ENCODE measurements at places on chromosomes 6 and 20.

DNA sequence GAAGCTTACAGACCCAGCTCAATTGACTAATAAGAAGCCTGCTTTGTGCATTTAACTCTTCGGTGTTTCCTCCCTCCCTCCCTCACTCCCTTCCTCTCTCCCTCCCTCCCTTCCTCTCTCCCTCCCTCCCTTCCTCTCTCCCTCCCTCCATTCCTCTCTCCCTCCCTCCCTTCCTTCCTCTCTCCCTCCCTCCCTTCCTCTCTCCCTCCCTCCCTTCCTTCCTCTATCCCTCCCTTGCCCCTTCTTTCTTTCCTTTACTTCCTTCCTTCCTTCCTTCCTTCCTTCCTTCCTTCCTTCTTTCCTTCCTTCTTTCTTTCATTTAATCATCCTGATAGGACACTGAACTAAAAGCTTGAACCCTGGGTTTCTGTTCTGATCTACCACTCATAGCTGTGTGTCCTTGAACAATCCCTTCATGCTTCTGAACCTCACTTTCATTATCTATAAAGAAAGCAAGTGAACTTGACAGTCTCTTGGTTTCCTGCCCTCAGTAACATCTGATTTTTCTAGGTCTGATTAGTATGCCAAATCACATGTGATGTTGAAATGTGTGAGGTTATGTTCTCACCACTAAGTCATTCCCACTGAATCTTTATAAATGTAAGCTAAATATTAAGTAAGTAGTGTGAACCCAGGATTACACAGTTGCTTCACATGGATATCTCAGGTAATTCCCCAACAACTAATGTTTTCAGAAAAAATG lies 132.3 kb upstream of the BMP2 start:
- DNase-seq = no peak

DNA sequence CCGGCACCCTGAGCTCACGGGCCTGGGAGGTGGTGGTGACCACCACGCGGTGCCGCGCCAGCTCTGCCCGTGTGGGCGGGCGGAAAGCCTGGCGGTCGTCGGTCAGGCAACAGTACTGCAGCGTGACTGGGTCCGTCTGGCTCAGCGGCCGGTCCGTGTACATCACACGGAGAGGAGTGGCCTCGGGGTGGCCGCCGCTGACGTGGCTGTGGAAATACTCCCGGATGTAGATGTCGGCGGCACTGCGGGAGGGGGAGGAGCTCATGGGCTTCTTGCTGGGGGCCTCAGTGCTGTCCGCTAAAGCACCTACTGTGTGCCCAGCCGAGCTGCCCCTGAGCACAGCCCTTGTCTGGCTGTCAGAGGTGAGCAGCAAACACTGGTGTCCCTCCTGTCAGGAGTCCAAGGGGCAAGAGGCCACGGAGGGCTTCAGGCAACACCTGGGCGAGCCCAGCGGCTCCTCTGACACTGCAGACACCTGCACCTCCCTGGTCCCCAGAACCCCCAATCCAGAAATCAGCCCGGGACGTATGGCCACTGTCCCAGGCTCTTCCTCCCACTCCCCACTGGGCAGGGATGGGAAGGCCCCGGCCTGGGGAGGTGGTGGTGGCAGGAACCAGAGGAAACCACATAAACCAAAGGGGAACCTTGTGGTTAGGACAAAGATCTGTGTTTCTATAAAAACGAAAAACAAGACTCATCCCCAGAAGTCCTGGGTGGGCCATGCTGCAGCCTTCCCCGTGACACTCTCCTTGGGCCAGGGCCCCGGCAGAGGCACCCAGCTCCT lies 6.5 kb downstream of the HELZ2 start:
- DNase-seq = no peak

DNA sequence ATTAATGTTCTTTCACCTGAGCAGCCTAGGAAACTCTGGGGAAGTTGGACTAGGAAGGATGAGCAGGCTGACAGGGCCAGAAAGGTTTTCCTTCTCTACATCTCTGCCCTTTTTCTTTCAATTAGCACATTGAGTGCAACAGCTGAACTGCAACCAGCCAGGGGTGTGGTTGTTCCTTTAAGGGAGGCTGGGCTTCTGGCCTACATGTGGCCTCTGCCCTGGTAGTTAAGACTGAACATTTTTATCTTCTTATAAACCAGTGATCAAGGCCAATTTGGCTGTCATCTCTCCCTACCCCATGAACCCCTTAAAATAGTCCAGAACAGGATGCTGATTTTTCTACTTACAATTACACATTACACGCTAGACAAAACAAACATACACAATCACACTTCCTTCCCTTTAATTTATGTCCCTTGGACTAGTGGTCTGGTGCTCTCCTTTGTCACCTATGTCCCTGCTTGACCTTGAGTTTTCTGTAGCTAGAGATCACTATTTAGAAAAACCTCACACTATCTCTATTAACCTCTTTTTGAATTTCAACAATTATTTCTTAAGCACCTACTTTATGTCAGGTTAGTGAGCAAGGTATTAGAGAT lies 60.3 kb downstream of the RNF217 start:
- DNase-seq = no peak

- DNase-seq = no peak
Measured at GRCh38 chr20:18717062-18717461, 96.5 kb upstream of the SCP2D1 start.

- peak; percentile 65 for DNase-seq
Measured at GRCh38 chr20:40896814-40897700, 131.6 kb upstream of the TOP1 start.

- DNase-seq = no peak
Measured at GRCh38 chr6:114419175-114419574, 76.4 kb upstream of the HS3ST5 start.

DNA sequence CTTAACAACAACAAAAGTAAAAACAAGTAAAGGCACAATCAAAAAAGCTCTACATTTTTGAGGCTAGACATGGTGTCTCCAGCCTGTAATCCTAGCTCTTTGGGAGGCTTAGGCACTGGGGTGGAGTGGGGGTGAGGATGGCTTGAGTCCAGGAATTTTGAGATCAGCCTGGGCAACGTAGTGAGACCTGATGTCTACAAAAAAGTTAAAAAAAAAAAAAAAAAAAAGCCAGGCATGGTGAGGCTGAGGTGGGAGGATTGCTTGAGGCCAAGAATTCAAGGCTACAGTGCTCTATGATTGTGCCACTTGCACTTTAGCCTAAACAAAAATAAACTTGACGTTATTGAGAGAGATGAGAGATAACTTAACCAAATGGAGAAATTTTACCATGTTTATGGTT lies 60.1 kb downstream of the QKI start:
- no peak for DNase-seq

GRCh38 chr6:13156381-13156780 lies 172.0 kb downstream of the TBC1D7 start:
- DNase-seq = no peak

GRCh38 chr20:36298795-36299339 lies 7.3 kb upstream of the DLGAP4 start:
- DNase-seq = no peak

DNA sequence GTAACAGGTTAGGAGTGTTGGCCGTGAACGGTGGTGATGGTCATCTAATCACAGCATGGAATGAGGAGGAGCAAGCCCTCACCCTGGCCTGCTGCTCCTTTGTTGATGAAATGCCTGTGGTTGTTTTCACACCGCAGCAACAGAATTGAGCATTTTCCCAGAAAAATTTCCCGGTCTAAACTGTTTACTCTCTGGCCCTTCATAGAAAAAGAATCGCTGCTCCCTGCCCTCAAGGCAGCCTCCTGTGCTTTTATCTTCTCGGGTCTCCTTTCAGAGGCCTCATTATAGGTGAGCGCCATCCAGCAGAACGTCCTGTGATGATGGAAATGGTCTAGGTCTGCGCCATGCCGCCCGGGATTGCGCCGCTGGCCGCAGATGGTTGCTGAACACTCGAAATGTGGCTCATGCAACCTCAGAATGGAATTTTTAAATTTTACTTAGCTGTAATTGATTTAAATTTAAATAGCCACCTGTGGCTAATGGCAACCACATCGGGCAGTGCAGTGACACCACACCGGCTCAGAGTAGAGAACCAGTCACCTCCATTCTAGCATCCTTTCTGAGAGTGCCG lies 30.2 kb downstream of the PHACTR3 start:
- no peak for DNase-seq

DNA sequence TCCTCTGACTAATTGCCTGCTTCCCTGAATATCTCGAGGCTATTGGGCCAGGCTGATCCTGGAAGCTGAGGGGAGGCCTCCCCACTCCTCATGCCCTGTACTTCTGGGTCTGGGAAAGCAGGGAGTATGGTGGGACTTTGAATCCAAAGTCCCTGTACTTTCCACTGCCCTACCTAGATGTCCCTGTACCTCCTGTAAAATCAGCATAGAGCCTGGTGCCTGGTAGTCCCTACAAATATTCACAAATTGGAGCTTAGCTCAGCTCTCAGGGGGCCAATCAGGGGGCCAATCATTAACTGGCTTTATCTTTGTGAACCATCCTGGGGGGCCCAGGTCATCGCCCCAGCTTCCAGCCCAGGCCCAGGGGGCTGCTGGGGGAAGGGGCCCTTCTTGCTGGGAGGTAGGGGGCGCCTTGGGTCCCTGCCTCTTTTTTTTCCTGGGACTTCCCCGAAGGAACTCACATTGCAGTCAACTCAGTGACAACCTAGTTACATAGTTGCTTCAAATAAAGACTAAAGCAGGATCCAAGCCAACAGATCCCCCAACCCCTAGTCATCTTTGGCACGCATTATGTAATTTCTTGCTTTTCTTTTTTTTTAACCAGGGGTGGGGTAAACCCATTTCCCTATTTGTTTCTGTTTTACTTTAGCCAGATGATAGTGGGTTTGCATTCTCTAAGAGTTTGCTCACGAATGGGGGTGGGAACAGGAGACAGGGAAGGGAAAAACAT lies 6.9 kb upstream of the VEGFA start:
- peak; percentile 75 for DNase-seq

- peak; percentile 21 for DNase-seq
Measured at GRCh38 chr6:27863962-27864905, 48.0 kb downstream of the OR2B2 start.

- peak; percentile 36 for DNase-seq
Measured at GRCh38 chr6:155782739-155783459, 327.3 kb upstream of the NOX3 start.

DNA sequence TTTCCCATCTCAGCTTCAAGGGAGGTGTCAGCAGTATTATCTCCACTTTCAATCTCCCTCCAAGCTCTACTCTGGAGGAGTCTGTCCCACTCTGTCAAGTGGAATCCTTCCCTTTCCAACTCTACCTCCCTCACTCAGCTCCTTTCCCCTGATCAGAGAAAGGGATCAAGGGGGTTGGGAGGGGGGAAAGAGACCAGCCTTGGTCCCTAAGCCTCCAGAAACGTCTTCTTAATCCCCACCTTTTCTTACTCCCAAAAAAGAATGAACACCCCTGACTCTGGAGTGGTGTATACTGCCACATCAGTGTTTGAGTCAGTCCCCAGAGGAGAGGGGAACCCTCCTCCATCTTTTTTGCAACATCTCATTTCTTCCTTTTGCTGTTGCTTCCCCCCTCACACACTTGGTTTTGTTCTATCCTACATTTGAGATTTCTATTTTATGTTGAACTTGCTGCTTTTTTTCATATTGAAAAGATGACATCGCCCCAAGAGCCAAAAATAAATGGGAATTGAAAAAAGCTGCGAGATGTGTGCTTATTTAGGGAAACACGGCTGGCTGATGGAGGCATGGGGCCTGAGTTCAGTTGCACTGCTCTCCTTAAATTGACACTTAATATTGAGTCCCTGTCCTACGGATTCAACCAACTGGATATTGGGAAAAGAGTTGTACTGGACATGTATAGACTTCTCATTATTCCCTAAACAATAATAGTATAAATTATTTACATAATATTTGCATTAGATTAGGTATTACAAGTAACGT lies 4.9 kb downstream of the TUBB start:
- peak; percentile 35 for DNase-seq

- no peak for DNase-seq
Measured at GRCh38 chr6:29647927-29648642, 8.8 kb upstream of the MOG start.

DNA sequence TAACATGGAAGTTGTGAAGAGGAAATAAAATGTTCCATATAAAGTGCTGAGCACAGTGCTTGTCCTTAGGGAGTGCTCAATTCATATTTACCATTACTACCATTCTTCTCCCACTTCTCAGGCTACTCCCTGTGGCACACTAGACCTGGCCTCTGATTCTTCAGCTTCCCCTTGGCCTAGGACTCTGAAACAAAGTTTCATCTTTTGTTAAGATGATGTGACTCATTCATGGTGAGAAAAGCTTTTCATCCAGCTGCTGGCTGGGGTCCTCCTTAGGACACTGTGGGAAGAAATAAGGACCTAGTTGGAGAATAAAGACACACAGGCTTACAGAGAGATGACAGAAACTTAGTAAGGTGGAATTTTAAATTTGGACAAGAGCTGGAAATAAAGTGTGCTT lies 314.8 kb downstream of the CDC5L start:
- peak; percentile 44 for DNase-seq

GRCh38 chr20:58450254-58450653 lies 61.2 kb downstream of the VAPB start:
- no peak for DNase-seq

DNA sequence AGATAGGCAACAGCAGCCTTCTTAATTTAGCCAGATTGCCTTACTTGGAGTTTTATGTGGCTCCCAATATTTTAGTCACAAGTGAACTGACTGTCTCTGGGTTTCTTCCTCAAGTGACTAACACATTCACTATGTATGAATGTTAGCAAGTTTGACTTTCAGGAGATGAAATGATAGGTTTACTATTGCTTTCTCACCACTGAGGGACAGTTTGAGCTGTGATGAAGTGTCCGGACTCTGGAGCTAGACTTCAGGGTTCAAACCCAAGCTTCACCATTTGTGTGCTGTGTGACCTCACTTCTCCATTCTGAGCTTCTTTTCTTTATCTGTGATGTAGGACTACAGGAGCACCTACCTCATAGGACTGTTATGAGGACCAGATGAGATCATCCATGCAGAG lies 8.2 kb downstream of the DHX35 start:
- DNase-seq = peak; percentile 94

GRCh38 chr20:56581701-56582100 lies 47.4 kb upstream of the TFAP2C start:
- DNase-seq = no peak

DNA sequence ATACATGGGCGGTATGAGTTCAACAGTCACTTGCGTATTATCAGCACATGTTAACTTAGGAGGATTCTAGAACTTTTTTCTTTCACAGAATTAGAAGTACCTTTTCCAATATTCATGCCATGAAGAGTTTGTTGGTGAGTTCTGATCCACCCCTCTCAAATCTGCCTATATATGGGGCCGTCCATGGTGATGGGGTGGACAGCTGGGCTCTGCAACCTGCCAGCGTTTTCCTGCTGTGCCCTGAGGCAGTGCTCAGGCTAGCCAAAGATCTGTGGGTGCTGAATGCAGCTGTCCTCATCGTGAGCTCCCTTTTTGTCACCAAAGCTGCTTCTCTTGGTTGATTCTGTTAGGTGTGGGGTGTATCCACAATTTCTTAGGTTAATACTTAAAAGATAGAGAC lies 88.7 kb downstream of the THBS2 start:
- no peak for DNase-seq
